ENCODE measurements at places on chromosomes 11 and 22. TPM values are rescaled to one million over a fixed set of nuclear protein-coding genes. Genes with fewer than 3 reads are reported as not detected.

- no peak for DNase-seq
Measured at GRCh38 chr22:31852691-31853421, 91.5 kb upstream of the YWHAH start.

- no peak for DNase-seq
Measured at GRCh38 chr11:108705061-108705460, 40.2 kb downstream of the DDX10 start.

DNA sequence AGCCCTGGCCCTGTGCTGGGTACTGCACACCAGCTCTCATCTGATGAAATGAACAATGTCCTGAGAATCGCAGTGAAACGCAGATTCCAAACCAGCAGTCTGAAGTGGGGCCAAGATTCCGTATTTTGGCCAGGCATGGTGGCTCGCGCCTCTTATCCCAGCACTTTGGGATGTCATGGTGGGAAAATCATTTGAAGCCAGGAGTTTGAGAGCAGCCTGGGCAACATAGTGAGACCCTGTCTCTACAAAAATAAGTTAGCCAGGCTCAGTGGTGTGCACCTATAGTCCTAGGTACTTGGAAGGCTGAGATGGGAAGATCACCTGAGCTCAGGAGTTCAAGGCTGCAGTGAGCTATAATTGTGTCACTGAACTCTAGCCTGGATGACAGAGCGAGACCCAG, 13.0 kb downstream of the LIF start:
- DNase-seq = no peak

GRCh38 chr11:119447664-119448242, 24.8 kb upstream of the THY1 start:
- DNase-seq = no peak

DNA sequence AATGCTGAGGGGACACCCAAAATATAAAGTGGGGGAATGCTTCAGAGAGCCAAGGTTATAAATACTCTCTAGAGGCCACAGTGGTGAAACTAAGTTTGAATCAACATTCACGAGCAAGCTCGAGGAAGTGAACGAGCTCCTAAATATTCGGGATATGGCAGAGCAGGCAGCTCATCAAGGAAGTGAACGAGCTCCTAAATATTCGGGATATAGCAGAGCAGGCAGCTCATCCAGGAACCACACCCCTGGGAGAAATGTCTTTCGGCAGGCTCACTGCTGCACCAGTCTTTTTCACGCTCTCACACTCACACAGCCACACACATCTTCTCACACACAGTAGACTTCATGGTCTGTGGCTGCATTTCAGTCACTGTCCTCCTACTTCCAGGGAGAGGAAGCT, 787.5 kb downstream of the OPCML start:
- no peak for DNase-seq

GRCh38 chr11:65355013-65355775, 643 bp downstream of the TIGD3 start:
- no peak for DNase-seq

GRCh38 chr22:19466126-19466716, 12.8 kb downstream of the UFD1 start:
- DNase-seq = no peak

GRCh38 chr22:36610056-36610455, 81.1 kb upstream of the EIF3D start:
- no peak for DNase-seq

DNA sequence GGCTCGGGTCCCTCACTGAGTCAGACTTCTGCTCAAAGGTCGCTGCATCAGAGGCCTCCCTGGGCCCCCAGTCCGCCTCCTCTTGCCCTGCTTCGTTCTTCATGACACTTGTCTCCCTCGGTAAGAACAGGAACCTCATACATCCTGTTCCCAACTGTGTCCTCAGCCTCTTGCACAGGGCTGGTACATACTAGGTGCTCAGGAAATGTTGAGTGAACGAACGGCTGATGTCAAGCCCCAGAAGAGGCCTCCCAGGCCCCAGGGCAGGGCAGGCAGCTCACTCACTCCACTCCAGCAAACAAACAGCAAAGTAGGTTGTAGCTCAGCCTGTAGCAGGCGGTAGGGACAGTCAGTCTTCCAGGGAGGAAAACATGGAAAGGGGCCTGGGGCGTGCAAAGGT, 17.2 kb downstream of the SYNGR1 start:
- no peak for DNase-seq

GRCh38 chr11:122491509-122491908, 164.0 kb upstream of the UBASH3B start:
- DNase-seq = peak; percentile 93

DNA sequence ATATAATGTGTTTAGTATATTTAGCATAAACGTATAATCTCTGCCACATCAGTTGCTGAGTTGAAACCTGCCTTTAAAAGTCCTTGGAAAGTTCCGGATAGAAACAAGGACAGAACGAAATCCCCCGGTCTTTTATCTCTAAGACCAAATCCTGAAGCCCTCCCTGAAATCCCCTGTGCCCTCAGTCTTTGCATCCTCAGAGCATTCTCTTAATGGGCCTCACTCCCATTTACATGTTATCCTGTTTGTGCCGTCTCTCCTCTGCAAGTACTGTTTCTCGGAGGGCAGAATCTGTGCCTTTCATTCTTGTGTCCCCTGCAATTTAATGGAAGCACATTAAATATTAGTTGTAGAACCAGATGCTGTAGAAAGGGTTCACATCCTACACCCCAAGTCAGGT, 56.0 kb downstream of the ZNRF3 start:
- no peak for DNase-seq

- no peak for DNase-seq
Measured at GRCh38 chr11:36151933-36152580, 137.2 kb downstream of the COMMD9 start.

DNA sequence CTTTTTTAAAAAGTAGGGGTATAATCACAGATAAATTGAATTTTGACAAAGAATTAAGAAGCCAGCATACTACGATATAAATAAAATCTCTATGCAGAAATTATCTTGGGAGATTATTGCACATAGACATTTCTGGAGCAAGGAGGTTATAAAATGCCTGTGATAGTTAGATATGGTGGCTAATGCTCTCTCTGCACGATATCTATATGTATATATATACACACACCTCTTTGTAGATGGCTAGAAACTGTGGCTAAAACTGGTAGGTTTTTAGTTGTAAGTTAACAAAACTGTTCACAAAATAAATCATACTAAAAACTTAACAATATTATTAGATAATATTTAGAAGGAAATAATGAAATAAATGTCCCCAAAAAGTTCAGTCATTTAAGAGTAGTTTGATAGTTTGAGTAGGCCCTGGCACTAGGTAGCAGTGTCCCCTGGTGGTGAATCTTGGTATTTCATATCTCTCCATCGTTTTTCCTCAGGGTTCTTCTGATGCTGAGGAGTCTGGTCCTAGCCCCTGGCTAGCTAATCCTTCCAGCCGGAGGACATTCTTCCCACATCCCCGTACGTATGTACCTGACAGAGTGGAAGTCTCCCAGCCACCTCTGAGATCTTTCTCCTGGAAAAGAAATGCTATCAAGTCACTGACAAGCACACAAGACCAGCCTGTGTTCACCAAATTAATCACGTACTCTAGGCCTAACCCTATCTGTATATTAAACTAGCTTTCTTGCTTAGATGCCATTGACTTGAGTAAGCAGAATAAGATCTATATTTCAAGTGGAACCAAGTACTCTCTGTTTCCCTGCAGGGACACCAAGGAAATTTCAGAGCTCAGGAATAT, 32.2 kb downstream of the ART5 start:
- peak; percentile 61 for DNase-seq

DNA sequence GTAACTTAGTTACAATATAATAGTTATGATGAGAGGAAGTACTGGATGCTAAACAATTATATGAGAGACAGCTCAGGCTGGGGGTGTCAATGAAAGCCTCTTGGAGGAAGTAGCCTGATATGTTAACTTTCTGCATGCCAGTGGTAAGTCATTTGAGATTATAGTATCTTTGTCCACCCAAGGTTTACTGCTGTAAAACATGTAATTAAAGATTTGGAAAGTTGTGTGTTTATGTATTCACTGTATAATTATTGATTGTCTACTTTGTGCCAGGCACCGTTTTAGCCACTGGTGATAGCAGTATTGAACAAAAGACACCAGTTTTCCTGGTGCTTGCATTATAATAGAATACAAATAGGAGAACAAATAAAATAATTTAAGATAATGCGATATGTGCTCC, 624 bp upstream of the DNAJB7 start:
- DNase-seq = no peak

GRCh38 chr11:123061403-123062157, at the start of gene HSPA8:
TSS of gene HSPA8 (minus strand) at chr11:123062136. CDS start at chr11:123061324, 812 bp downstream.
- peak; percentile 46 for DNase-seq

DNA sequence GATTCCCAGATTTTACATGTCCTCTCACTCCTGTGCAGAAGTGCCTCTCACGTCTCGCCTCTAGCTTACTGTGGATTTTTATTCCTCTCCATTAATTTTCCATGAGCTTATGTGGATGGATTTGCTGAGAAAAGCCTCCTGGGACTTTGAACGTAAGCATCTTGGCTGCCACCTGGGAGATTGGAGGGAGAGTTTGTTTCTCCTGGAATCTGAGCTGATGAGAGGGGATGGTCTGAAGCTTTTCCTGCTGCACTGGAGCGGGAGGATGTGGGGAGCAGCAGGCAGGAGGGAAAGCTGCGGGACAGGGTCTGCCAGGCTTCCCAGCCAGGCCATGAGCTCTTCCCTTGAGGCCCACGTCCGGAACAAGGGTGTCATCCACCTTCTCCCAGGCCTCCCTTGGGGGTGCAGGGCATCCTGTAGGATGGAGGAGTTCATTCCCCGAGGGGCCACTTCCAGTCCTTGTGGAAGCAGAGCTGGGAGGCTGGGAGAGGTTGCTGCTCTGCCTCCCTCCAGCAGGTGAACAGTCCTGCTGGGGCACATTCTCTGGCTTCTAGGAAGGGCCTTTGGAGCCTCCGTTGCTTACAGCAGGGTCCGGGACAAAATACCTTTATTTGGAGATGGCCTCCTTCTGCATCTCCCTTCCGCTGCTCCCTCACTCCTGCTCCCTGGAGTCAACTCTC, 3.6 kb upstream of the SHANK2 start:
- no peak for DNase-seq

DNA sequence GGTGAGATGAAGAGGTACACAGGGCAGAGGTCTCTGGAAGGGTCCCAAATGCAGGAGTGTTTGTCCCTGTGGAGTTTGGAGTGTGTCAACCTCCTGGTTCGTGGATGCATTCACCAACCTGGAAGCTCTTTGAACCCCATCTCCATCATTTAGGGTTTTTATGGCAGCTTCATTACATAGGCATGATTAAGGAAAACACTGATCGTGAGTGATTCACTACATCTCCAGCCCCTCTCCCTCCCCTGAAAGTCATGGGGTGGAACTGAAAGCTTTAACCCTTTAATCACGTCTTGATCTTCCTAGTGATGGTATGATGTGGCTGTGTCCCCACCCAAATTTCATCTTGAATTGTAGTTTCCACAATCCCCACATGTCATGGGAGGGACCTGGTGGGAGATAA, 19.8 kb upstream of the INCENP start:
- no peak for DNase-seq

- DNase-seq = no peak
Measured at GRCh38 chr11:86155200-86155844, 86.4 kb upstream of the PICALM start.

DNA sequence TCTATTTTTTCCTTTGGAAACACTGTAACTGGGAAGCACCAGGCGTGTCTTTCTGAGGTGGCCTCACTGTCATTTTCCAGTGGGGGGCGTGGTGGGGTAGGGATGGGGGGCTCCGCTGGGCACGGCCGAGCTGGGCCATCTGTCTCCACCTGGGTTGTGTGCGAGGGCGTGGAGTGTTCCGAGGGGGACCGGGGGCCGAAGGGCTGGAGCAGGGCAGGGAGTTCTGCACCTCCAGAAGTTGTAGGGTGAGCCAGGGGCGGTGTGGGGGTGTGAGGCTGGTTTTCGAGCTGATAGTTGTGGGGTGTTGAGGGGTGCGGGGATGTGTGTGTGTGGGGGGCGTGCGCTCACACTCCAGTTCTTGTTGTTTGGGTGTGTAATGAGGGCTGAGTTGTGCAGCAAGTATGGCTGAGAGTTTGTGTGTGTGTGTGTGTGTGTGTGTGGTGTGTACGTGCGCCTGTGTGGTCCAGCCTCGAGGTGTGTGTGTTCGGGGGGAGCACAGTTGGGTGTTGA, 10.8 kb downstream of the YPEL4 start:
- DNase-seq = no peak

GRCh38 chr11:106482917-106483785, 405.7 kb downstream of the AASDHPPT start:
- peak; percentile 49 for DNase-seq

- no peak for DNase-seq
Measured at GRCh38 chr11:18393581-18394274, 635 bp upstream of the LDHA start.

- peak; percentile 70 for DNase-seq
Measured at GRCh38 chr22:38788021-38788816, 5.7 kb downstream of the DNAL4 start.

EIF3M gene
- 135 TPM for polyA plus RNA-seq

HBE1 gene
- polyA plus RNA-seq = 0.32 TPM

SAA1 gene
- polyA plus RNA-seq = not detected

OR52I1 gene
- polyA plus RNA-seq = not detected

MMP10 gene
- 4.3 TPM for polyA plus RNA-seq

ZNF214 gene
- 0.94 TPM for polyA plus RNA-seq

RTN4R gene
- 2.2 TPM for polyA plus RNA-seq

APOA5 gene
- not detected for polyA plus RNA-seq

AMOTL1 gene
- 12.5 TPM for polyA plus RNA-seq

PIH1D2 gene
- polyA plus RNA-seq = 0.51 TPM

OR52N4 gene
- 0.08 TPM for polyA plus RNA-seq

PLA2G6 gene
- 9.9 TPM for polyA plus RNA-seq

HEPHL1 gene
- polyA plus RNA-seq = not detected

MED15 gene
- polyA plus RNA-seq = 85.1 TPM

SLN gene
- polyA plus RNA-seq = not detected
